ENCODE measurements at places on chromosomes 11 and 22.

DNA sequence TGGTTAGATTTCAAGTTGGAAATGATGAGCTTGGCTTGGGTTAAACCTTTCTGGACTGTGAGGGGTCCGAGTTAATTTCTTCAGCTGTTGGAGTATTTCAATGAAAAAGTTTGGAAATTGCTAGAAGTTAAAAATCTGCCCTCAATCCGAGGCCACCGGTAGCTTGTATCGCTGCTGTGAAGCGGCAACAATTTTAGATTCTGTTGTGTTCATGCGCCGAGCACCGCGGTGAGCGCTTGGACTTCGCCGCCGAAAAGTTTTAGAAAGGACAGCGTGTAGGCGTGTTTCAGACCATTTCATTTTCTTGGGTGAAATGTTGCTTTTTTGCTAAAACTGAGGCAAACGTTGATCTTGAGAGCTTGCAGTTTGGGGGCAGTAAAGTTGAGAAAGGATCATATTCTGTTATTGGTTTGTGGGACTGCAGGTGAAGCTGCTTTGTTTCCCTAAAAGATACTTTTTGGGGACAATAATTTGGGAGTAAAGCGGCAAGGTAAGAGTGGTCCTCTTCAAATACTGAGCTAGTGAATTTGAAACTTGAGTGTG lies 928 bp downstream of the FBXO7 start:
- peak; percentile 3 for DNase-seq

DNA sequence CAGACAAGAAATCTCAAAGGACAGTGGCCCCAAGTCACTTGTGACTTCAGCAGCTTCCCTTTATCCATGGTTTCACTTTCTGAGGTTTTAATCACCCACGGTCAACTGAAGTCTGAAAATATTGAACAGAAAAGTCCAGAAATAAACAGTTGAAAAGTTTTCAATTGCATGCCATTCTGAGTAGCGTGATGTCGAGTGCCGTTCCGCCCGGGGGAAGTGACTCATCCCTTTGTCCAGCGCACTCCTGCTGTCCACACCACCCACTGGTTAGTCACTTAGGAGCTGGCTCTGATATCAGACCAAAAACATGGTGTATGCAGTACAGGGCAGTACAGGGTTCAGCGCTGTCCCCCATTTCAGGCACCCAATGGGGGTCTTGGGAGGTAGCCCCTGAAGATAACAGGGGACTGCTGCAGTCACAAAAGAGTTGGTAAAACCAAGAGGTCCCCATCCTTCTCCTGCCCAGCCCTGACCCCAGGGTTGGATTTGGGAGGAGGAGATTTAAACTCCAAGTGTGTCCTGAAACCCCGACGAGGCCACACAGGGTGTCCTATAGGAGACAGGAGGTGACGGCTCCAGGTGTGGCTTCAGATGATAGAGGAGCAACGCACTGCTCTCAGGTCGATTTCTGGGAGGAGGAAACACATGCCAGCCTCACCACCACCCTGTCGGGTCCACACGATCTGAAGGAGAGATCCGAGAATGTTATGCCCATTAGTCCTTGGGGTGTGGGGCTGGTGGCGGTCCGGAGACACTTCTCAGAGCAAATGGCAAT lies 390.1 kb downstream of the CTTN start:
- DNase-seq = no peak

DNA sequence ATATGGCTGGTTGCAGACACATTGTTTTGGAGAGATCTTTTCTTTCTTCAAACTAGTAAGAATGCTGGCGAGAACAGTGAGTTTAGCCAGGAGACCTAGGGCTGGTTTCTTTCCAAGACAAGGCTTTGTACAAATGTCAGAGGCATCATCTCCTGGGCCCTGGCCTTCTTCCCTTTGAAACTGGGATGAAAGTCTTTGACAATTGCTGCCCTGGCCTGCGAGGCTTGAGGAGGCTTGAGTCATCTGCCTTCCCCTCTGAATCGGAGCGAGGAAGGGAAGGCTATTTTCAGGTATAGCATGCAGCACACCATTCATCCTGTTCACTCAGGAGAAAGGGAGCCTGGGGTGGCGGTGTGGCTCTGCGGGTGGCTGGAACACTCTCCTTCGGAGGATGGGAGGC lies 21.5 kb upstream of the PARVG start:
- DNase-seq = peak; percentile 53

DNA sequence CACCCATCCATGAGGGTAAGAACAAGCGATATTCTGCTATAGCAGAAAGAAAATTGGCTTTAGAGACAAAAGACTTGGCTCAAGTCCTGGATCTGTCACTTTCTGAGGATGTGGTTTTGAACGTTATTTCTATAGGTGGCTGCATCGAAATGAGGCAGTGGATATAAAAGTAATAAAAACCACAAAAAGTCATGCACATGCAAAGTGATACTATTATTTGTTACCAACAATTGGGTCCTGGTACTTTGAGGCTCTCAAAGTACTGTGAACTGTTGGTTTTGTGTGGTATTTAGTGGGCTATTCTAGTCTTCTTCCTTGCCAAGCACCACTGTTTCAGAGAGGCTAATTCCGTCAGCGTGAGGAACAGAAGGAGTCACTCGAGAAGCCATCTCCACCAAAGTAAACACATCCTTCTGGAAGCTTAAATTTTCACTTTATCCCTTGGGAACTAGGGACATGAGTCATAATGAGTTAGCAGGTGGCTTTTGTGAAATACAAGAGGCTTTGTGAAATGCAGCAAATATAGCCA lies 13.1 kb downstream of the UBASH3B start:
- no peak for DNase-seq

DNA sequence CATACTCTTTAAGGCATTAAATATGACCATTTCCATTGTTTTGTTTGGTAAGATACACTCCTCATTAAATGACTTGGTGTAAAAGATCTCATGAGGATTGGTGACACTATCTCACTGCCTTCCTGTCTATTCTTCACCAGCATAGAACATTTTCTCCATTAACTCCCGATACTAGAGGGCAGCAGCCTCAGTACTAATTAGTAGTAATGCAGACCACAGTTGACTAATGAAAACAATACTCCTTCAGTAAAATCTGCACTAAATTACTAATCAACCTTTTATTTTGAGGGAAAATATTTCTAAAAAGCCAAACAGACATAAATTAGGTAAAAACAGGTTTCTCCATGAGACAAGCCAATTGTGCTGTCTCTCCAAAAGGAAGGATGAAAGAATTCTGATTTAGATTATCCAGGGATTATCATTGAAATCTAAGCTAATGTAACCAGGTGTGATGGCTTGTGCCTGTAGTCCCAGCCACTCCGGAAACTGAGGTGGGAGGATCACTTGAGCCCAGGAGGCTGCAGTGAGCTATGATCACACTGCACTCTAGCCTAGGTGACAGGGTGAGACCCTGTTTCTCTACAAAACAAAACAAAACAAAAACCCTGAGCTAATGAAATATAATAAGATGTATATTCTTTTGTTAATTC lies 9.4 kb downstream of the PGM2L1 start:
- DNase-seq = peak; percentile 22

DNA sequence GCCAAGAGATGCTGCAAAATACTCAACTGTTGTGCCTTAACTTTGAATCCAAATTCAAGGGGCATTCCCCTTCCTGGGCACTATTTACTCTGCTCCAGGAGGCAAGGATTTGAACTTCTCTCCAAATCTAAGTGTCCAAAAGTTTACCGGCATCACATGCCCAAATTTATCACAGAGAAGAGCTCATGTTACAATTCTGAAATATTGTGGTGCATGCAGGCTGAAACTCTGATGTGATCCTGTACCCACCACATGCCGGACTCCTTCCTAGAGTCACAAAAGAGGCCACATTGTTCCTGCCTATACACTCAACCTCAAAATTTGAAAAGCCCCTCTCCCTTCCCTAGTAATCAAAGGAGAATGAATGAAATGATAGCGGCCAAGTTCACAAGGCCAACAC lies 1.3 kb downstream of the TRAF6 start:
- no peak for DNase-seq

GRCh38 chr11:112174789-112175598 lies at the start of gene BCO2:
BCO2 (plus strand) TSS chr11:112175512; CDS start chr11:112175602, 90 bp downstream.
- DNase-seq = no peak

GRCh38 chr11:34478845-34479663 lies 34.5 kb downstream of the ELF5 start:
- no peak for DNase-seq

- DNase-seq = no peak
Measured at GRCh38 chr11:15228331-15228849, 113.7 kb downstream of the INSC start.

GRCh38 chr11:77201991-77202841 lies 74.2 kb downstream of the MYO7A start:
- no peak for DNase-seq

DNA sequence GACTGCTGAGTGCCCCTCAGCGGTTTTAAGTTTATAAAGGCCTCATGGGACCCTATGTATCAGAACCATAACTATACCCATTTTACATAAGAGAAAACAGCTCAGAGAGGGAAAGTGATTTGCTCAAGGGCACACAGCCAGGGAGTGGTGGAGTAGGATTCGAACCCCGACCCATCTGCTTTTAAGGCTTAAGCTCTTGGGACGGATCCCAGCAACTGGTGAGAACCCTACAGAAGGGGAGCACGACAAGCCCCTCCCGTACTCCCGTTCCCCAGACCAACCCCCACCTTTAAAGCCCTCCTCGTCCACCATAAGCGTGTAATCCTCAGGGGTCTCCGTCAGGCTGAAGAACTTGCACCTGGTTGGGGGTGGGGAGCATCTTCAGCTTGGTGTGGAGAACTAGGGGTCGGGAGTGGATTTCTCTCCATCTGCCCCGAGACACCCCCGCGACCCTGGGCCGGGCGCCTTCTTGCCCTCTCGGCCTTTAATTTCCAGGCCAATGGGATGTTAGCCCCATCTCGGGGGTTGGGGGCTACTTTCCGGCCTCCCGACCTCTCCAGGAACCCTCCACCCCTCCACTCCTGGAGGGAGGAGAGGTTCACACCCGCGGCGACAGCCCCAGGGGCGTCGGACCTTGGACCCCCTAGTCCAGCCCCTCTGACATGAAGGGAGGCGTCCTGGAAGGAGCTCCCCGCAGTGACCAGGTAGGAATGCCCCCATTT lies 725 bp downstream of the CASTOR1 start:
- DNase-seq = no peak

DNA sequence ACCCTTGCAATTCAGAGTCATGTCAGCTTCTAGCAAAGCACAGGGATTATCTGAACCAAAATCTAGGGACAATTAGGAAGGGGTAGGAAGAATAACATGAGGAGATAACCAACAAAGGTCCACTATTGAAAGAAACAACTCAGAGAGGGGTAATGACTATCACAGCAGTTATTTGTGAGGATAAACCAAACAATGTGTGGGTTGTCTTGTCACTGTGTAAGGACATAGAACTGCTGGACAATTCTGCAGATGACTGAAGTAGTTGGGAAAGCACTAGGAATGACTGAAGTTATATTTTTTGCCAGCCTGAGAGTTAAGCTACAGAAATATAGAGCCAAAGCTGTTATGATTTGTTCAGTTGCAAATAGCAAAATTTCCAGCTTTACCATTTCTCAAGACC lies 858.4 kb upstream of the CCDC90B start:
- DNase-seq = no peak

DNA sequence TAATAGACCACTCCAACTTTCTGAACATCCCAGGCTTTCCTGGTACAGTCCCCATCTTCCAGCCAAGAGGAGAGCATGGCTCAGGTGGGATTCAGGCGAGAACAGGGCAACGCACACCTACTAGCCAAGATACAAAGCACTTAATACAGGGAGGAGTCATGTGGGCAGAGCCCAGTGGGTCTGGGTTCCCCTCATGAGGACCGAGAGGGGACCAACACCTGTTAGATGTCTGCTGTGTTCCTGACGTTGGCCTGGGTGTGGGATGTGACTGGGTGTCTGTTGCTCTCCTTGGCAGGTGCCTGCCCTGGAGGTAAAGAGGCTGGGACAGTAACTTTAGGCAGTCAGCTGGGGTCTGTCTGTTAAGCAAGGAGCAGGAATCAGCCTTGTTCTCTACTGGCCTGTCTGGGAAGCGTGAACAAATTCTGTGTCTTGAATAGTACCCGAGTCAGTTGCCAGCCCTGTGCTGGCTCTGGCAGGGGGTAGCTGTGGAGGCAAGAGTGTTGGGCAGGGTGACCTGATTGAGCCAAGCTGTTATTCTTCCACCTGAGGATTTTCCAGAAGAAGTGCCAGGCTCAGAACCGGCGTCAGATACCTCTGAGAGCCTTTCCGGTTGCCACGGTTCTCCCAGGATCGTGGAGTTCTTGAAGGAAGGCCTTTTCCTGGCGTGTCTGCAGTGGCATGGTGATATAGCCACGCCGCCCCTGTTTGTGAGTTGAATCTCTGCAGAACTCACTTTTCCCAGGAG lies 56.3 kb downstream of the BCR start:
- peak; percentile 31 for DNase-seq

DNA sequence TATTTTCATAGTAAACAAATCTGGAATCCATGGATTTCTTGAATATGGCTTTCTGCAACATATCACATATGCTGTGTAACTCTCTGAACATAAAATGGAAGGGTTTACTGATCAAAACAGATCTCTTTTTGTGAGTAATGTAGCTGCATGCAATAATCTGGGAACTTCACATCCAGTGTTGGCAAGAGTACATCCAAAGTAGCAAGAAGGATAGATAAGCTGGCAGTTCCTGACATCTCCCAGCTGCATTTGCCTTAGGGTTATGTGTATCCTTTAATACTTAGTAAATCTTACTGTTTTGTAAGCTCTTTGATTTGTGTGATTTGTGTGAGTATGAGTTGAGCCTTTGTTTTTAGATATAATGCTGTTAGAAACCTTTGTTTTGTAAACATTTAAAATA lies 280.4 kb upstream of the CNTN5 start:
- DNase-seq = no peak

DNA sequence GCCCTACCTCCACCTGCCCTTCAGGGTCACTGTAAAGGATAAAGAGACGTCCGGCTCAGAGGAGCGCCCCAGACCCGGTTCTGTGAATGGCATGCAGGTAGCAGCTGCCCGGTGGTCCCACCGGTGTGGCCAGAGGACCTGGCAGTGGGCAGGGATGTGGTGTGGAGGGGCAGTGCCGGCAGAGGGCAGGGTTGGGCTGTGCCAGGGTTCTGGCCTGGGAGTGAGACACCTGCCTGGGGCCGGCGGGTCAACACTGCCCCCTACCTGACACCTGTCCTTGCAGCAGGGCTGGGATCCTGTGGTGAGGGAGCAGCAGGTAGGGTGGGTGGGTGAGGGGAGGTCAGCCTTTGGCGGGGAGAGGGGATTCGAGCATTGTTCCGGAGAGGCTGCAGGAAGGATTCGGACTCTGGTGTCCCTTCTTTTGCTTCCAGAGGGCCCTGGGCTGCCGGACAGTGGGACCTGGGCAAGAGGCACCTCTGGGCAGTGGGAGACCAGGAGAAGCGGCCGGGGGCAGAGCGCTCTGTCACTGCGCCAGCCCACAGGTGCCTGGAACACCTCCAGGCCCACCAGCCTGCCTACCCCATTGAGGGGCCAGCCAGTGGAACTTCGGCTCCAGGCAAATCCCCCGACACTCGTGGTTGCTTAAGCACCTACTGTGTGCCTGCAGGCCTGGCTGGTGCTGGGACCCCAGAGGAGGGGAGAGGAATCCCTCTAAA lies 1.6 kb upstream of the PHLDA2 start:
- no peak for DNase-seq

GRCh38 chr22:31840585-31840984 lies 86.8 kb downstream of the DEPDC5 start:
- no peak for DNase-seq

GRCh38 chr22:17091851-17092250 lies 7.1 kb downstream of the IL17RA start:
- no peak for DNase-seq
